ENCODE measurements at places on chromosomes 1 and 21.

GRCh38 chr1:219109424-219110018, 64.2 kb upstream of the LYPLAL1 start:
- DNase-seq, result no peak

GRCh38 chr1:98333406-98333805, 328.1 kb upstream of the SNX7 start:
- DNase-seq, result no peak

DNA sequence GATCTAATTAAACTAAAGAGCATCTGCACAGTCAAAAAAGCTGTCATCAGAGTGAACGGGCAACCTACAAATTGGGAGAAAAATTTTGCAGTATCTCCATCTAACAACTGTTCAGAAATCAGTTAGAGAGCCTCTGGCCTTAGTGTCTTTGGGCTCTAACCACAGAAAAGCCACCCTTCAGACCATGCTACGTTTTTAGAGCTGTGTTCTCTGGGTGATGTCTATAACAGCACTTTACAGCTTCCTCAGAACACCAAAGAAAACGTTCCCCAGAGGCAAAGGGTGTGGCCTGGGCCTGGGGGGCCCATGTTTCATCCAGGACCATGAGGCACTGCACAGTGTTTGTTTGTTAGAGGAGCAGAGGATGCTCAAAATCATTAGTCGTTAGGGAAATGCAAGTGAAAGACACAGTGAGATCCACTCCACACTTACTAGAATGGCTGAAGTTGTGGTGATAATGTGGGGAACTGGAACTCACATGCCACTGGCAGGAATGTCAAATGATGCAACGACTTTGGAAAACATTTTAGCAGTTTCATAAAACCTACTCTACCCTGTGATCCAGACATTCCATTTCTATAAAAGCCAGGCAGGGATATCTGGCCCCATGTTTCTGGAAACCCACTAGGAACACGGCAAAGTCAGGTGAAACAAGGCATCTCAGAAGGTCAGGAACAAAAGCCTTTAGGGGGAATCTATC, 250.4 kb upstream of the HOOK1 start:
- no peak for DNase-seq

- no peak for DNase-seq
These were observed 51.7 kb downstream of the COL18A1 start for GRCh38 chr21:45456584-45457160.

- peak; percentile 82 for DNase-seq
These were observed 28.0 kb upstream of the H3-3A start for GRCh38 chr1:226034482-226034881.

Measured in LHCN-M2 (cell line).